ENCODE measurements at places on chromosomes 4 and X.

- DNase-seq = no peak
Measured at GRCh38 chr4:111650146-111650545, 495.1 kb upstream of the FAM241A start.

GRCh38 chrX:50403903-50404302 is 66.7 kb downstream of the DGKK start:
- no peak for DNase-seq

DNA sequence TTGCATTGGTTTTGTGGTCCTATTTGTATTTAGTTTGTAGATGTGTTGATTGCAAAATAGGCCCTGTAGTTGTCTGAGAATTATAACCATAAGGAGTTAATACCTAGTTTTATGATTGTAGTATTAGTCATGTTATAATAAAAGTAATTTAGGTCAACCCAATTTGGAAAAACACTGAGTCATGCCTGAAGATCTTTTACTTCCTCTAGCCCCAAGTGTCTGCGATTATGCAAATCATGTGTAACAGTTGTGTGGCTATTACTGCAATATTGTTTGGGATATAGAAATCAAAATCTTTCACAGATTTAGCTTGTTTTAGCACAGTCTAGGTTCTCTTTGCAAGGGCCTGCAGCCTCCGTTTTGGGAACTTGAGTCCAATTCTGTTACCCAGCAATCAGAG is 12.6 kb downstream of the SRD5A3 start:
- no peak for DNase-seq

- DNase-seq = no peak
Measured at GRCh38 chrX:39029221-39029620, 228.0 kb downstream of the MID1IP1 start.

DNA sequence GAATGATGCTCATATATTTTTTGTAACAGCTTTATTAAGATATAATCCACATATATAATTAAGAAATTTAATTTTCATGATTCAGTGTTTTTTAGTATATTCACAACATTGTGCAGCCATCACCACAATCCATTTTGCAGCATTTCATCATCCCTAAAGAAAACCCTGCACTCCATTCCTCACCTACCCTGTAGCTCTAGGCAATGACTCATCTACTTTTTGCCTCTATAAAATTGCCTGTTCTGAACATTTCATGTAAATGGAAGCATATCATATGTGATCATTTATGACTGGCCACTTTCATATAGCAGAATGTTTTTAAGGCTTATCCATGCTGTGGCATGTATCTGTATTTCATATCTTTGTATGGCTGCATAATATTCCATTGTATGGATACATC is 339.9 kb downstream of the MAPK10 start:
- no peak for DNase-seq

GRCh38 chr4:184616633-184617551 is 32.4 kb downstream of the CASP3 start:
- DNase-seq = no peak

- DNase-seq = no peak
Measured at GRCh38 chrX:11311706-11312105, 18.5 kb downstream of the AMELX start.

DNA sequence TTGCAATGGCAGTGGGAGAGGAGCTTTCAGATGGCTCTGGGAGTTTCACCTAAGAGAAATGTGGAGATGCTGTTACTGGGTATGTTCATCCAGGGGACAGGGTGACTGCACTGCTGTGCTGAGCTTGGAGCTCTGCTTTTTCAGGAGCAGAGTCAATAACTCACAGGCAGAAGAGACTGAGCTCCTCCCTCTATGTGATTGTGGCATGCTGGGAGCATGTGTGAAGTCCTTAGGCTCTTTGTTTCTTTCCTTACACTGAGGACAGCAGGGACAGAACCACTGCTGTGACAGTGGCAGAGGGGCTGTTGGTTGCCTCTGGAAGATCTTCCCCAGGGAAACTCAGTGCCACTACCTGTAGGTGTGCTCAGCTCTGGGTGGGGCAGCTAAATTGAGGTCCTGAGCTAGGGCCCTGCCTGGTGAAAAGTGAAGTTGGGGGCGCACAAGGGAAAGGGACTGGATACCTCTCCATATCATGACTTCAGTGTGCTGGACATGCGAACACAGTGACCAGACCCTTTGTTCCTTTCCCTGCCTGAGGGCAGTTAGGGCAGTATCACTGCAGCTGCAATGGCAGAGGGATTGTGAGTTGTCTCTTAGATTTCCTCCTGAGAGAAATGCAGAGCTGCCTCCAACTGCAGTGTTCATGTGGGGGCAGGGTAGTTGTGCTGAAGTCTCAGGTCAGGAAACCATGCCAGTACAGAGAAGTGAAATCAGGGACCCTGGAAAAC is 156.7 kb downstream of the TENT5D start:
- DNase-seq = no peak

- no peak for DNase-seq
Measured at GRCh38 chr4:40168070-40168469, 28.8 kb upstream of the RHOH start.

DNA sequence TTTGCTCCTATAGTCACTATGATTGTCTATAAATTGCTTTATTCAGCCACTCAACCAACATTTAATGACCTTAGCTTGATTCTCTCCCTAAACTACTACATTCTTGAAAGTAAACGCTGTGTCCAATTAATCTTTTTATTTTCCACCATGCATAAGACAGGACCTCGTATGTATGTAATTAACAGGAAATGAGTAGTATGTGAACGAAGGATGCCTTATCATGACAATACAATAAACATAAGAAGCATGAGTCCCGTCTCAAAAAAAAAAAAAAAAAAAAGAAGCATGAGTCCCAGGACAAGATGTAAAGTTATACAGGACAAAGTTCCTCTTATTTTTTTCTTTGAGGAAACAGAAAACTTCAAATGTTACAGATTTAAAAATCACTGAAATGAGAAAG is 92.5 kb downstream of the PPP3CA start:
- DNase-seq = no peak

DNA sequence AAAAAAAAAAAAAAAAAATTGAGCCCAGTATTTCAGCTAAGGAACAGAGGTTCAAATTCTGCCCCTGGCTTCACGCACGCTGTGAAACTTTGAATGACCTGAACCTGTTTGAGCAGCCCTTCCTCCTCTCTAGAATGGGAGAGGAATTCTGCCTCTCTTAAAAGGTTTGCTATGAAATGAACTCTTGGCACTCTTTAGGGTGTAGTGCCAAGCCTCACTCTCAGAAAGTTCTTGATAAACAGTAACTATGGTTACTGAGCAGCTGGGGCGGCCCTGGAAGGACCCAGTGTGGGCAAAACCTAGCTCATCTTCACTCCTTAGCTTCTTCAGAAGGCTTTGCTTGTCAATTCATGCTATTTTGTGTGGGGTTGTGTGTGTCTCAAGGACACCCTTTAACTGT is 73.7 kb downstream of the GEMIN8 start:
- no peak for DNase-seq

DNA sequence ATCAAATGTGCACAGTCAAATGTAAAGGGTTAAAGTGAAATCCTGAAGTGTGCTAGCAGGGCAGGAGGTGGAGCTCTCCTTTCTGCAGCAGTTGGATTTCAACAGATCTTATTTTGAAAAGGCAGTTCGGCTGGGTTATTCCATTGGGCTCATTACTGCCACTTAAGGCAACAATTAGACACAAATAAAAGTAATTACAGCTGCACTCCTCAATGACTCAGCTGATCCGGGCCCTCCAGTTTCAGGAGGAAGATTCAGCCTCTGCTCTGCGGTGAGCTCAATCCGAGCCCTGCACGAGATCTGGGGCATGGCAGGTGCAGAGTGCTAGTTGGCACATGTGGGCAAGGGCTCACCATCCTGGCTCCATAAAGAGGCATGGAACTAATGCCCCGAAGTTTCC is 85.4 kb downstream of the PHKA2 start:
- no peak for DNase-seq

DNA sequence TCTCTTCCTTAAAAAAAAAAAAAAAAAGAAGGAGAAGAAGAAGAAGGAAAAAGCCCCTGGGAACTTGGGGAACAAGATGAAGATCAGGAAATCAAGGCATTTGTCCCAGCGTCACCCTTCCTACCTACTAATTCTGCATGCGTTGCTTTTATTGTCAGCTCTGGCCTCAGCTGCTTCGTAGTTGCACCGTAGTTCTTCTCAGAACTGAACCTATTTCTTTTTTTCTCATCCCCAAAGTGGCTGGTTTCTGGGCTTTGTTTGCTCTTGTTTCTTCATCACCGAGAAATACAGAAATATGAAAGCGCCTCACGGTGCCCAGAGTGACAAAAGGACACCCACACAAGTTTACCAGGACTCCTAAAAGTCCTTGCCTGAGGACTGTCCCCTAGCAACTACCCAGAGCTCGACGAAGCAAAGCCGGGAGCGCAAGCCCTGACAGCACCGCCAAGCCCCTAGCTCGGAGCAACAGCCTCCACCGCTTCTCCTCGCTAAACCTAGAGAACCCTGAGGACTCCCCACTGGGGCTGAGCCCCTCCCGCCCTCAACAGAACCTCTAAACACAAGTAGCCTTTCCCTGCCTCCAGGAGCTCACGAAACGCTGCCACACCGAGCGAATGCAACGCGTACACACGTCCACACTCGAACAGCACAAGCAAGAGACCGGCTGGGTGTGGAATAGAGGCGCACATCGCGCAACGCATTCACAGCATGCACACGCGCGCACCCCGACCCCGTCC is 710 bp downstream of the PRKG2 start:
- DNase-seq = peak; percentile 38

- DNase-seq = no peak
Measured at GRCh38 chr4:151407466-151408379, 1.3 kb upstream of the FHIP1A start.

- no peak for DNase-seq
Measured at GRCh38 chrX:16589211-16589610, 60.7 kb upstream of the S100G start.

- DNase-seq = no peak
Measured at GRCh38 chr4:11904117-11904535, 475.4 kb upstream of the HS3ST1 start.

- no peak for DNase-seq
Measured at GRCh38 chr4:159185591-159186023, 82.7 kb downstream of the RAPGEF2 start.

GRCh38 chr4:107546638-107547037 is 173.4 kb downstream of the PAPSS1 start:
- DNase-seq = no peak

DNA sequence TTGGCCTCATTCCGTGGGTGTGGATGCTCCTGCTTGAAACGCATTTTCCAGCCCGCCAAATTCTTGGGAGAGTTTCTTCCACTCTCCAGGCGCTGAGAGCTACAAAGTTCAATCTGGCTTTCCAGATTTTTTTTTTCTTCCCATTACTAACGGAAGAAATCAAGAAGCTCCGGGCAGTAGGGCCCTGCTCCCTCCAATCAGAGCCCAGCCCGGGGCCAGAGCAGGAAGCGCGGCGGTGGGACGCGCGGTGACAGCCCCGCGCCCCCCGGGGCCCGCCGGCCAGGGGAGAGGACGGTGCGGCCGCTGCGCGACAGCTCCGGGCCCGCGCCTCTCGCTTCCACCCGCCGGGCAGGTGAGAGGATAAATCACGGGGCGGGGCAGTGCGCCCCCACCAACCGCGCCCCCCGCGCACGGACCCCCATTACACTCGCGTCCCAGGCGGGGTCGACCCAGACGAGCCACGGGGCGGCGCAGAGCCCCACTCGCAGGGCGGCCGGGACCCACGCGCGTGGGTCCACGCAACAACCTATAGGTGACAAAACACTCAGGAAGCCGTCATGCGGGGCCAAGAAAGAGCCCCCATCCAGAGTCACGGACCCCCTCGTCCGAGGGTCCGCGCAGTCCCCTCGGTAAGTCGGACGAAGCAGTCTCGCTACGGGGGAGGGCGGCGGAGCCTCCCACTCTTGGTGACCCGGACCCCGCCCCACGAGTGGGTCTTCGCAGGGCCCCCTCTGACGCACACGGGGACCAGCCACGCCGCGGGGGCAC is 868 bp downstream of the AFAP1 start:
- no peak for DNase-seq

- DNase-seq = no peak
Measured at GRCh38 chr4:49044270-49044669, 58.2 kb downstream of the CWH43 start.

- DNase-seq = no peak
Measured at GRCh38 chr4:129144755-129145206, 48.8 kb downstream of the C4orf33 start.

- DNase-seq = no peak
Measured at GRCh38 chrX:136195247-136195646, 47.9 kb downstream of the FHL1 start.

DNA sequence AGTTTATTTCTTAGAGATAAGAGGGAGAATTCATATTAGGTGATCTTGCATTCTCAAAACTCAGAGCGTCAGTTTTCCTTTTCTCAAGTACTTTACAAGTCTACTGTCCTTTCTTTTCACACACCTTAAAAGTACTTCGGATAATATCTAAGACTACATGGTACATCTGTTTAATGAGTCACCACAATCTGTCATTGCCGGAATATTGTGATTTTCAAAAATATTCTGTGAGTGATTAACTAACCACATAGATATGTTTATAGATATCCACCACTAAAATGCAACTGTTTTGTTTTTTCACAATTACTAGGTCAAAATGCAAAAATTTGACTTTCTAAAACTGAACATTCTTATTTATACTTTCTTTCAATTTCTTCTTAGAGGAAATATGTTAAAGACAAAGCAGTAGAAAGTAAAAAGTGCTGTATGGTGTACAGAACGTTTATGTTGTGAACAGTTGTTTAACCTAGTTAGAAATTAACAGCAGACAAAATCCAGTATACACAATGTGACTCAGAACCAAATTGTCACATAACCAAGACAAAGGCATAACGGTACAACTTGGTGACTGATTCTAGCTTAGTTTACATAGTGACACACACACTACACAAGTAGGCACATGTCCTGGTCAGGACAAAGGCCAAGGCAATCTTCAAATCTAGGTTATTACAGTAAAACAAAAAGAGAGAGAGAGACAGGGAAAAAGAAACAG is 482.9 kb downstream of the NAF1 start:
- DNase-seq = no peak

GRCh38 chrX:34848281-34848680 is 94.3 kb upstream of the FAM47B start:
- no peak for DNase-seq

GRCh38 chrX:14934423-14934822 is 61.2 kb downstream of the MOSPD2 start:
- no peak for DNase-seq

DNA sequence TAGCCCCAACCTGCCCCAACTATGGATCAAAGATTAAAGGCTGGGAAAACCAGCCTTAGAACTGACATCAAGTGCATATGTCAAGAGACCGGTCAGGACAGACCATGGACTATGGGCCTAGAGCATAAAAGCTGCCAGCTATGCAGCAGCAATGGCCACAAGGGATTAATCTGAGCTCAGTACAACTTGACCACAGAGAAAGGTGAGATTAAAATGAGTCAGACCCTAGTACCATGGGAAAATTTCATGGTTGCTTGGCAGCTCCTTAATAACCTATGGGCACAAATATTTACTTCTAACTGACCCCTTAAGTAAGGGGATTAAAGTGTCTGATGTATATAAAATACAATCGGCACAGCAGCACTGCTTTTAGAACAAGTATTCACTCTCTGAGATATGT is 54.4 kb downstream of the CBR4 start:
- no peak for DNase-seq

DNA sequence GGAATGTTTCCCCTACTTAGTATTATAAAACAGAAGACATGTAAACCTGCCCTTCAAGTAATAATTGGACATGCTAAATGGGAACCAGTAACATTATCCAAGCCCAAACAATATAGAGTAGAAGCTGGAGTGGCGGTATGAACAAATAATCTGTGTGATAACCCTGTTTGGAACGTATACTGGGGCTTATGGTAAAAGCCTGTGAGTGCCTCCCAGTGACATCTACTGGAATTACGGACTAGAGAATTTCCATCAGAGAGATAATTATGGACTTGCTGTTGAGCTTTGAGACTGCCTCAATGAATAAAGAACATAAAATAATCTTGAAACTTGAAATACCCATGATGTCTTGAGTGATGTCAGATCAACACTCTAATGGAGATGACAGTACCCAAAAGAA is 406.3 kb upstream of the GRIA3 start:
- DNase-seq = no peak

Data from hypothalamus (tissue), 51 donors.